ENCODE measurements at places on chromosomes 1 and 21.

DNA sequence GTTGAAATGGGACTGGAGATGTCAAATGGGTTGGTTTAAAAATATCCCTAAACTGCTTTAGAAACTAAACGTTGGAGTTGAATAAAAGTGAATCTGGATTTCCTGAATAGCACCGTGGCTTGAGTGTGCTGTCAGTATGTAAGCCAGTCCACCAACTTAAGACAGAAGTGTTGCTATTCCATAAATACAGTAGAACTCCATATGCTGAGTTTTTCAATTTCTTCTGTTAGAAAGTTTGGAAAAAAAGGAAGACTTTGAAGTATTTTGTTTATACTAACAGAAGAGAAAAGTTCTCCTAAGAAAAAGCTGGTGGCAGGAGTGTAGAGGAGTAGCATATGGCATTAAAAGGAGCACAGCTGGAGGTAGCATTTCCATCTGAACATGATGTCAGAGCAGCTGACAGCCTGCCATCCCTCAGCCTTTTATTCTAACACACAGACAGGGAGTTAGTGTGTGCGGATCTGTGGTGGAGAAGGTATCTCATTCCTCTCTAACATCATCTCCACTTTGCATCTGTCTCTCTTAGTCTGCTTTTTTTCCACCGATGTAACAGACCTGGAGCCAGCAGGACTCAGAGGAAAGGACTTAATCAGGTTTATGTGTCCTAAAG, at the start of gene ZBTB18:
Gene ZBTB18, plus strand, starts transcription at position 449 of the 610 bp plus-strand sequence. Its CDS starts 149 bp downstream, at position 598.
- H3K36me3 ChIP-seq = no peaks in the 10 kb centered on the region
- H3K27me3 ChIP-seq = no peaks in the 10 kb centered on the region
- peak; percentile 32 for DNase-seq
- H3K27ac ChIP-seq = no peak within 1 kb of the TSS
- H3K4me3 ChIP-seq = peak within 1 kb of the TSS; percentile 72

DNA sequence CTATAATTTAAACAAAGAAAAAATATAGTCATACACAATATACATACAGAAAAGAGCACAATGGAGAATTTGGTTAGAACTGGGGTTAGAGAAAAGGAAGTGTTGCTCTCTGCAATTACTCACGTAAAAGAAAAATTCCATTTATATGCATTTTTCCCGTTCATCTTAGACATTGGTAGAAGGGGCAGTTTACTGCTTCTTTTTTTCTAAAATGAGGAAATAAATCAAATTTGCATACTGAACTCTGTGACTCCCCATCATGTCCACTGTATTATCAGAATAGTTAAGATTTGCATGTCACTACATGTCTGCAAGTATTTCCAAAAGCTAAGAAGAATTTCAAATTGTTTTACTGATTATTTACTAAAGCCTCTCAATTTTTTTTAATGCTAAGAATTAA, 44.1 kb upstream of the C1orf105 start:
- H3K4me3 ChIP-seq = no peak overlapping the region
- no peaks in the 10 kb centered on the region for H3K36me3 ChIP-seq
- no peak overlapping the region for H3K27ac ChIP-seq
- H3K27me3 ChIP-seq = no peaks in the 10 kb centered on the region

GRCh38 chr1:32427264-32427963, 33.2 kb upstream of the BSDC1 start:
- H3K36me3 ChIP-seq = no peaks in the 10 kb centered on the region
- H3K27ac ChIP-seq = no peak overlapping the region
- peaks cover 15% of the 10 kb centered on the region for H3K27me3 ChIP-seq
- H3K4me3 ChIP-seq = no peak overlapping the region

DNA sequence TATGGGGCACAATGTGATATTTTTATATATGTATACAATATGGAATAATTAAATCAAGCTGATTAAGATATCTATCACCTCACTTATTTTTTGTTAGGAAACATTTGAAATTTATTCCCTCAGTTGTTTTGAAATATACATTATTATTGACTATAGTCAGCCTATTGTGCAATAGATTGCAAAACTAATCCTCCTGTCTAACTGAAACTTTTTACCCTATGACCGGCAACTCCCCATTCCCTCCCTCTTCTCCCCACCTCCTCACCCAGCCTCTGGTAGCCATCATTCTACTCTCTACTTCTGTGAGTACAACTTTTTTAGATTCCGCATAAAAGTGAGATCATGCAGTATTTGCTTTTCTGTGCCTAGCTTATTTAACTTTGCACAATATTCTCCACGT, 117.7 kb upstream of the SGIP1 start:
- no peaks in the 10 kb centered on the region for H3K4me1 ChIP-seq
- H3K4me3 ChIP-seq = no peak overlapping the region
- no peaks in the 10 kb centered on the region for H3K27me3 ChIP-seq
- no peak for DNase-seq
- H3K27ac ChIP-seq = no peak overlapping the region

GRCh38 chr1:216464489-216464888, 41.2 kb upstream of the USH2A start:
- H3K4me1 ChIP-seq = no peaks in the 10 kb centered on the region
- H3K36me3 ChIP-seq = no peaks in the 10 kb centered on the region
- H3K4me3 ChIP-seq = no peak overlapping the region
- DNase-seq = no peak

DNA sequence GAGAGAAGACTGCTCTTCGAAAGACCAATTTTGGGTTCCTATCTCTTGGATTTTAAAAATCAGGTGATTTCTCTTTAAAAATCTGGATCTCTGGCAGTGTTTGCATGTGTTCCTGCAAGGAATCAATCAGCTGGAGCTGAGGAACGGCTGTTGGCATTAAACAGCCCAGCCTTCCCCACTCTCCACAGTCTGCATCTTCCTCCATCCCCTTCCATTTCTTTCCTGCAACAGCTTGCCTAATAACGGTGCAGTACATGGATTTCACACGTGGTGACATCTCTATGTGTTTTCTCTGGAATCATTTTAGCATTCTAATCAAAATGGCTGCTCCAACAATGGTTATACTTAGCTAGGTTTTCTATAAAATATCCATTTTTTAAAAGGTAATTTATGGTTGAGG, 20.0 kb downstream of the RIPPLY3 start:
- no peaks in the 10 kb centered on the region for H3K27me3 ChIP-seq
- no peaks in the 10 kb centered on the region for H3K36me3 ChIP-seq
- no peak overlapping the region for H3K27ac ChIP-seq
- no peak for DNase-seq
- no peak overlapping the region for H3K4me3 ChIP-seq

DNA sequence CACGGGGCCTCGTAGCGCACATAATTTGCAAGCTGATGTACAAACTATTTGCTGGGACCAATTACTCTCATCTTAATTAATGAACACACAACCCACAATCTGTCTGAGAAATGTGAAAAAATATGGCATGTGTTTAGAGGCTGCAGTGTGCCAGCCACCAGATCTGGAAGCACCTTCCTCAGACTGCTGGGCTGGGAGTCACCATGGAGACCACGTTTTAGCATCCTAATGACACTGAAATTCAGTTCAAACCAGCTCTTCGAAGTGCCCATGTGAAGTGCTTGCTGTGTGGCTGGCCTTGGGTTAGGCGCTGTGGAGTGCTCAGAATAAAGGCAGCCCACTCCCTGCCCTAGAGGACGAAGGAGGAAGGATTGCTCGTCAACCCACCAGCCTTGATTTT, 482.4 kb downstream of the OMA1 start:
- H3K4me1 ChIP-seq = no peaks in the 10 kb centered on the region
- H3K4me3 ChIP-seq = no peak overlapping the region
- no peak for DNase-seq

DNA sequence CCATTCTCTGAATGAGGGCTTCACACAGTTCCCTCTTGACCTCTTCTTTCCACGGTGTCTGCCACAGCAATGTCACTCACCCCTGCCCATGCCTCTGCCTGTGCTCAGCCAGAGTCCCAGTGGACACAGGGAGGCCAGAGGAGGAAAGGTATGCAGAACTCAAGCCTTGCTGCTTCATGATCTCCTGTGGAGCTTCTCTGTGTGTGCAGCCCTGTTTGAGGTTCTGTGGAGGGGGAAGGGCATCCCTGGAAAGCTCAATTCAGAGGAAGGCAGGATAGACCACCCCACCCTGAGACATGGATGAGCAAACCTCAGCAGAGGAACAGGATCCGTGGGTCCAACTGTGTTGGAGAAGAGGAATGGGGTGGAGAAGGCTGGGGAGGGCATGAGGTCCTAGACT, 2.0 kb downstream of the HCN3 start:
- peaks cover 22% of the 10 kb centered on the region for H3K4me1 ChIP-seq
- no peak for DNase-seq

GRCh38 chr1:229254910-229255541, 15.9 kb upstream of the RAB4A start:
- H3K4me3 ChIP-seq = no peak overlapping the region
- no peaks in the 10 kb centered on the region for H3K27me3 ChIP-seq
- peaks cover 45% of the 10 kb centered on the region for H3K4me1 ChIP-seq
- no peaks in the 10 kb centered on the region for H3K36me3 ChIP-seq
- no peak overlapping the region for H3K27ac ChIP-seq

DNA sequence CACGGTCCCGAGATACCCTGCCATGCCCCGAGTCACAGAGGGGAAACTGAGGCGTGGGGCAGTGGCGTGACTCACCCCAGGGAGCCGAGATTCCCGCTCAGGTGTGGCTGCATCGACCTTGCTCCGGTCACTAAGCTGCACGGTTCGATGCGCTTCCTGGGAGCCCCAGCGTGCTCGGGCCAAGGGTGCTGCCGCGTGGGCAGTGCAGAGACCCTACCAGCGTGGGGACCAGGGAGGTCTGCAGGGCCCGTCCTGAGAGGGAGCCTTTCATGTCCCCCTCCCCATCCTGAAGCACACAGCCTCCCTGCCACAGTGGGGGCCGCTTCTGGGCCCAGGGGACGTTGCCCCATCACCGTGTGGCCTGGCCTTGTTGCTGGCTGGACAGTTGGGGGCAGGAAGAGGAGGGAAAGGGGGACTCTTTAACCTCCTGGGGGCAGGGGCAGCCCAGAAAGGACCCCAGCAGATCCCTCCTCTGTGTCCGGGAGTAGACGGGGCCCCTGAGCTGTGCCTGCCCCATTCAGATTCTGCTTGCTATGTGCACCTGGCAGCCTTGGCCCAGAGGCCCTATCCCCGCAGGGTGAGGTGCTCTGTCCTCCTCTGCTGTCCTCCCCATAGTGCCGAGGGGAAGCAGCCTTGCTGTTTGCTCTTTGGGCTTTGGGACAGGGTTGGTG, 52.3 kb downstream of the COL18A1 start:
- H3K4me1 ChIP-seq = no peaks in the 10 kb centered on the region
- no peak overlapping the region for H3K27ac ChIP-seq
- no peak for DNase-seq
- H3K4me3 ChIP-seq = no peak overlapping the region
- no peaks in the 10 kb centered on the region for H3K36me3 ChIP-seq

GRCh38 chr1:171828794-171829193, 12.5 kb upstream of the DNM3 start:
- no peaks in the 10 kb centered on the region for H3K4me1 ChIP-seq
- H3K36me3 ChIP-seq = no peaks in the 10 kb centered on the region
- H3K27me3 ChIP-seq = no peaks in the 10 kb centered on the region
- H3K4me3 ChIP-seq = no peak overlapping the region

DNA sequence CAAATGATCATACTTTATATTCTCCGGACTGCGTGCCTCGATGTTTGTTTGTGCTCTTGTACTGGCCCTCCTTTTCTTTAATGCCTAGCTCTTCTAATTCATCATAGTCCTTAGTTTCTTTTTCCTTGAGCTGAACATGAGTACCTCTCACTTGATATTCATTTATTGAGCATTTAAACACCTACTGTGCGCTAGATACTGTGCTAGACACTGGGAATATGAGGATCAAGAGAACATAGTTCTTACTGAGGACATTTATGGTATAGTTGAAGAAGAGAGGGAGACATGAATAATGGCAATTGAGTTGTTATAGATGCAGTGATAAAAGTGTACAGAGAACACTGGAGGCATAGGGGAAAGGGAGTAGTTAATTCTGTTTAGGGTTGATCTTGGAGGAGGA, 22.0 kb downstream of the SUCO start:
- no peak for DNase-seq
- H3K27me3 ChIP-seq = no peaks in the 10 kb centered on the region
- H3K27ac ChIP-seq = no peak overlapping the region
- no peak overlapping the region for H3K4me3 ChIP-seq

DNA sequence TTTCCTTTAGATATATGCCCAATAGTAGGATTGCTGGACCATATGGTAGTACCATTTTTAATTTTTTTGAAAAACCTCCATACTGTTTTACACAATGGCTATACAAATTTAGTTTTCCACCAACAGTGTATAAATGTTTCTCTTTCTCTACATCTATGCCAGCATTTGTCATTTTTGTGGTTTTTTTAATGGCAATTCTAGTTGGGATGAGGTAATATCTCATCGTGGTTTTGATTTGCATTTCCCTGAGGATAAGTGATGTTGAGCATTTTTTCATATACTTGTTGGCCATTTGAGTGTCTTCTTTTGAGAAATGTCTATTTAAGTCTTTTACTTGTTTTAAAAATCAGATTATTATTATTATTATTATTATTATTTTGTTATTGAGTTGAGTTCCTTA, 35.5 kb downstream of the PLA2G4A start:
- no peak overlapping the region for H3K4me3 ChIP-seq
- no peaks in the 10 kb centered on the region for H3K36me3 ChIP-seq
- H3K4me1 ChIP-seq = no peaks in the 10 kb centered on the region
- no peak overlapping the region for H3K27ac ChIP-seq
- no peaks in the 10 kb centered on the region for H3K27me3 ChIP-seq

GRCh38 chr21:44295646-44296045, 4.2 kb upstream of the PFKL start:
- H3K27ac ChIP-seq = no peak overlapping the region
- H3K4me3 ChIP-seq = no peak overlapping the region
- peaks cover 37% of the 10 kb centered on the region for H3K4me1 ChIP-seq

- no peak overlapping the region for H3K27ac ChIP-seq
- H3K4me3 ChIP-seq = no peak overlapping the region
- no peaks in the 10 kb centered on the region for H3K27me3 ChIP-seq
- H3K36me3 ChIP-seq = no peaks in the 10 kb centered on the region
Measured at GRCh38 chr1:209720826-209721225, 16.2 kb downstream of the HSD11B1 start.

GRCh38 chr1:63575340-63575826, 17.8 kb upstream of the PGM1 start:
- H3K4me3 ChIP-seq = no peak overlapping the region
- DNase-seq = peak; percentile 18

DNA sequence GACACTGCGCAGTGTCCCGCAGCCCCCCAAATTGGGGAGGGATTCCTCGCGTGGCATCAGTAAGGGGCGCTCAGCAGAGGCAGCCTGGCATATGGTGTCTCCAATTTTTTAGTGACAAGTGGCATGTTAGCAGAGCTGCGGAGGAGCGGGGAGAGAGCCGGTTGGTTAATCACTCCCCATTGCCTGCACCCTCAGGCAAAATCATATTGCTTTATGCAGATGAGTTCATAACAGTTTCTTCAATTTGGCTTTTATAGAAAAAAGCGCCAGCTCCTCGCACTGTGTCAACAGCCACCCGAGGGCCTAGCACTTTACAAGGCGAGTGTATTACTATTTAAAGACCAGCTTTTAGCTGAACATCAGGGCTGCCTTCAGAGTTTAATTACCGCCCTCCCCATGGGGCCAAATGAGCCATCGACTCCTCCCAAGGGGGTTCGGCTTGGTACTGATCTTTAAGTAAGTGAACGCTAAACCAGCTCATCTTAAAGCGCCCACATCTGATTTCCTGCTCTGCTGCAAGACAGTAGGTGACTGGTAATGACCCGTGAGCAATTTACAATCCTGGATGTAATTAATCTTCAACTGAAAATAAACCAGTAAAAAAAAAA, 298.9 kb downstream of the DSCAM start:
- H3K27ac ChIP-seq = no peak overlapping the region
- no peaks in the 10 kb centered on the region for H3K36me3 ChIP-seq
- H3K27me3 ChIP-seq = no peaks in the 10 kb centered on the region
- no peak for DNase-seq
- no peak overlapping the region for H3K4me3 ChIP-seq

- H3K4me1 ChIP-seq = no peaks in the 10 kb centered on the region
- no peak for DNase-seq
- H3K36me3 ChIP-seq = no peaks in the 10 kb centered on the region
- H3K4me3 ChIP-seq = no peak overlapping the region
Measured at GRCh38 chr1:214385428-214385827, 104.5 kb downstream of the SMYD2 start.
